ENCODE measurements at places on chromosomes 6 and 20.
A peak's percentile ranks its signal among the peaks of the same experiment; 100 is the strongest.

GRCh38 chr6:33410711-33411631 is at the start of gene PHF1:
Gene PHF1, plus strand, starts transcription at chr6:33411014. Its CDS starts 1,250 bp downstream, at chr6:33412264.
- DNase-seq: peak; percentile 25

DNA sequence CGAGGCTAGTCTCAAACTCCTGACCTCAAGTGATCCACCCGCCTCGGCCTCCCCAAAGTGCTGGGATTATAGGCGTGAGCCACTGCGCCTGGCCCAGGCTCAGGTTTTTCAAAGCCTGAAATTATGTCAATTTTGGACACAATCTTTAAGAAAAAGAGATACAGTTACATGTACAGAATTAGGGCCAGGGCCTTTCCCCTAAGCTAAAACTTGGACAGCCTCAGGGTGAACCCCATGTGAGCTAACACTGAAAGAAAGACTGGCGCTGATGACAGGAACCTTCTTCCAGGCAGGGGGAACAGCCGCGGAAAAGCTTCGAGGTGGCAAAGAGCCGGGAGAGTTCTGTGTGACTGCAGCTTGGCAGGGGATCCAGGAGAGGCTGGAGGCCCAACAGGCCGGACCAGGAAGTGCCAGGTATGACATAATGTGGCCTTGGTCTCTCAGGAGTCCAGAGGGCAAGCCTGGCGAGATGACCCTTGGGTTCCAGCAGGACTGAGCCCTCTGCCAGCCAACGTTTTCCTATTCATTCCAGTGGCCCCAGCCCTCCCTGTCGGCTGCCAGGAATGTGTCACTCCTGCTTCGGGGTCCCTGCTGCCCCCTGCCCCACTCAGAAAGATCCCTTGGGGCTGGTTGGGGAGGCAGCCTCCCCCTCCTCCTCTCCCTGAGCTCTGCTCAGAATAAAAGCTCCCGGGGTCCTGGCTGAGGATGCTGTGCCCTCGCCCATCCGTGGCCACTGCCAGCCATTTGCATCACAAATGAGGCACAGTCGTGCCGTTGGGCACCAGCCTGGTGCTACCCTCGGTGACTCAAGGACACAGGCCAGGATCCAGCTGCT is 37.3 kb downstream of the RBM38 start:
- no peak for DNase-seq

GRCh38 chr6:125738276-125738675 is 11.2 kb upstream of the HEY2 start:
- no peak for DNase-seq

DNA sequence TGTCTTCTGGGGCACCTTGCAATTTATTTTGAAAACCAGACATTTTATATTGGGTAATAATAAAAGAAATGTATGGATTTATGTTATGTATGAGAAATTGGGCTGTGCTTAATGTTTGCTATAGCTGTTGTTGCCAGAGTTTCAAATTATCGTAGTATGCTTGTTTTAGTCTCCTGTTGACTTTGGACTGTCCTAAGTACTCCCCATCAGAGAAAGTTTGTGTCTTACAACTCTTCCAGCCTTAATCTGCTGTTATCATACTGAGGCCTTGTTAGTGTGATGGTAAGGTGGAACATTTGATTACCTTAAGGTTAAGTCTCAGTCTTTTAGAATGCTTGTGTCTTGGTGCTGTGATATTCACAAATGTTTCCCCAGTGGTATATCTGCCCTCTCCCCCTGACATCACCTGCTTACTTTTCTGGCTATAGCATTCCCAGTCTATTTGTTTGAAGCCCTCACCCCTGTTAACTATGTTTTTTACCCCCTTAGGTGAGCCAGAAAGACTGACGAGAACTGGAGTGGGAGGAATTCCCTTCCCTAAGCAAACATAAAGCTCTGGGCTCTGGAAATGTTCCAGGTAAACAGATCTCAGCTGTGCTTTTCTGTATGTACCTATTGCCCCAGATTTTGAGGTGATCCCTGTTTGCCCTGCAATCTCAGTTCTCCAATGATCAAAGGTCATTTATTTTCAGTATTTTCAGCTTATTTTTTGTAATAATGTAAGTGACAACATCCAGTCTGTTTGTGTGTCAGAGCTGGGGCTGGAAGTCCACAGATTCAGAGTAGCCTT is 581.1 kb upstream of the CITED2 start:
- DNase-seq: no peak

DNA sequence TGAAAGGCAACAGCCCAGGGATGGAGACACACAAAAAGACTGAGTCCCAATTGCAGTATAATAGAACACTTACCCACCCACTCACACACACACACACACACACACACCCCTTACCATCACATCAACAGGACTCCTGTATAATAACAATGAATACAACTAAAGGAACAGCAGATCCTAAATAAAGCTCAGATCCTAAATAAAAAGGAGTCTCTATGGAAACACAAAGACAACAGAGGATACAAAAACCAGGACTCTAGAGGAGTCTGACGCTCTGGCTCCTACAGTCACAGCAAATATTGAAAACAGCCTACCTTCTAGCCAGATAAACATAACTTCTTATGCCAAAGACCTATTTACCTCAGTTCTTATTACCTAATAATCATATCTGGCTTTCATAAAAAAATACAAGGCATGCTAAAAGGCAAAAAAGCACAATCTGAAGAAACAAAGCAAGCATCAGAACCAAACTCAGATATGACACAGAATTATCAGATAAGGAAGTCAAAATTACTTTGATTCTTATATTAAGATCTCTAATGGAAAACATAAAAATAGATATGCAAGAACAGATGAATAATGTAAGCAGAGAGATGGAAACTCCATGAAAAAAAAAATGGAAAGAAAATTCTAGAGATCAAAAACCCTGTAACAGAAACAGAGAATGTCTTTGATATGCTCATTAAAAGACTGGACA is 134.9 kb downstream of the MMUT start:
- no peak for DNase-seq

GRCh38 chr6:96138406-96138805 is 122.6 kb downstream of the FUT9 start:
- DNase-seq: no peak

DNA sequence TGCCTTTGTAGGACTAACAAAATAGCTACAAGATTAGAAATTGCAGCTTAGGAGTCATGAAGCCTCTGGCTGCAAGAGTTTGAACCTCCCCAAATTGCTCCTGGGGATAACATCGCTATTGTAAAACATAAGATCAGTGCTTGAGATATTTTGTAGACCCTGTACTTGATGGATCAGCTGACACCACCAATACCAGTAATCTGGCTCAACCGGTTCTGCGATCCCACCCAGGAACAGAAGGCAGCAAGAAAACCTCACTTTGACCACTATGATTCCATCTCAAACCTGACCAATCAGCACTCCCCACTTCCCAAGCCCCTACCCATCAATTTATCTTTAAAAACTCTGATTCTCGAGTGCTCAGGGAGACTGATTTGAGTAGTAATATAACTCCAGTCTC is 265.7 kb upstream of the PRND start:
- DNase-seq: no peak

GRCh38 chr6:166330612-166331011 is 11.7 kb downstream of the SFT2D1 start:
- DNase-seq: no peak

GRCh38 chr6:165605182-165605875 is 57.7 kb downstream of the PDE10A start:
- DNase-seq: no peak

DNA sequence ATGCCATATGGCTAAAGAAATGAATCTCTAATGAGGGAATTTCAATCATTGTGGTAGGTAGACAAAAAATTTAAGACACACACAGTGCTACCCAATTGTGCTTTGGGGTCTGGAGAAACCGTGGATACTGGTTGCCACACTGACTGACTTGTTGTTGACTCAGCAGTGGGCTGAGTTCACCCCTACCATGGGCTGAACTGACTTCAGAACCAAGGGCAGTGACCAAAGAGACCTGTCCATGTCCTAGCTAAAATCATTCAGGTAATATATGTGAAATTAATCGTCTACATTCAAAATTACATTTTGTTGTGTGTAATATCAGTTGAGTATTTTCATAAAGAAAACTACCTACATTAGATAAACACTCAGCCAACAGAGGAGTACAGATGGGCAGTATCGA is 131.6 kb downstream of the PDE7B start:
- no peak for DNase-seq

- no peak for DNase-seq
Measured at GRCh38 chr6:6984585-6985366, 123.0 kb upstream of the RREB1 start.

GRCh38 chr6:143060806-143061596 is at the start of gene AIG1:
Gene AIG1, plus strand, starts transcription at chr6:143060889. Its CDS starts 37 bp downstream, at chr6:143060926.
- DNase-seq: peak; percentile 36

DNA sequence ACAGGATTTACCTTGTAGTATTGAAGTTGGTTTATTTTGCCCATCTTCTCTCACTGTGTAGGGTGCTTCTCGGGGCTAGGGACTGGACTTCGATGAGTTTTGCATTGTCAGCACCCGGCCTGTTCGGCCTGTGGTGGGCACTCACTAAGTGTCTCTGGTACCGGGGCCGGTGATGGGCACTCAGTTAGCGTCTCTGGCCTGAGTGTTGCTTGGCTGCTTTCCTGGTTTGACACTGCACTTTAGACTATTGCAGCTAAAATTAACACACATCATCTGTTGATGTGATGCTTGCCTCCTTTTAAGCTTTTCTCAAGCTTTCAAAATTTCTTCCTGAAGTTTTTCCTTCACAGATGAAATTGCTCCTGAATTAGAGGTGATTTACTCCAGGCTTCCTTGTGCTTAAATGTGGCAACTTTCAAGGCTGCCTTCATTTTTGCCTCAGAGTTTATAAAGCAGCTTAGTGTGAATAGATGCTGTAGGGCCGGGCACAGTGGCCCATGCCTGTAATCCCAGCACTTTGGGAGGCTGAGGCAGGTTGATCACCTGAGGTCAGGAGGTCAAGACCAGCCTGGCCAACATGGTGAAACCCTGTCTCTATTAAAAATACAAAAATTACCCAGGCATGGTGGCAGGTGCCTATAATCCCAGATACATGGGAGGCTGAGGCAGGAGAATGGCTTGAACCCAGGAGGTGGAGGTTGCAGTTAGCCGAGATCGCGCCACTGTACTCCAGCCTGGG is 41.7 kb upstream of the TULP4 start:
- no peak for DNase-seq

GRCh38 chr6:116008470-116009243 is 52.0 kb downstream of the FRK start:
- no peak for DNase-seq

DNA sequence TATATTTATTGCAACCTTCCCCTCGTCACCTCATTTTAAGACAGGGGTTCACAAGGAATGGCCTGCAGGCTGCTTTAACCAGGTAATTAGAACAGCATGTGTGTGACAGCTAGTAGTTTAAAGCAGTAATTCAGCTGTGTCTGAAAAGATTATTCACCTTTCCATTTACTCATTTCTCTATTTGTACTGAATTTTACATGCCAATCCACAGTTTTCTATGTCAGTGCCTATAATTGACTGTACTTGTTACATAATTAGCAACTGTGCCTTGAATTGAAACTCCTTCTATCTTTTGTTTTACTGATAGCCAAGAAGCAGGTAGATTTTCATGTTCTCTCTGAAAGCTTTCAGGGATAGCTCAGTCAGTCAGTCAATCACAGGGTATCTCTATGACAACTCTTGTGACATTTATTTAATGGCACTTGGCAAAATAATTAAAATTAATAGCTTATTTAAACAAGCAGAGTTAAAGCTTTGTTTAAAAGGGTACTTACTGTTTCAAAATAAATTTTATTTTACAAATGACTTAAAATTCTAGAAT is 214.0 kb downstream of the ZFAND3 start:
- DNase-seq: no peak

DNA sequence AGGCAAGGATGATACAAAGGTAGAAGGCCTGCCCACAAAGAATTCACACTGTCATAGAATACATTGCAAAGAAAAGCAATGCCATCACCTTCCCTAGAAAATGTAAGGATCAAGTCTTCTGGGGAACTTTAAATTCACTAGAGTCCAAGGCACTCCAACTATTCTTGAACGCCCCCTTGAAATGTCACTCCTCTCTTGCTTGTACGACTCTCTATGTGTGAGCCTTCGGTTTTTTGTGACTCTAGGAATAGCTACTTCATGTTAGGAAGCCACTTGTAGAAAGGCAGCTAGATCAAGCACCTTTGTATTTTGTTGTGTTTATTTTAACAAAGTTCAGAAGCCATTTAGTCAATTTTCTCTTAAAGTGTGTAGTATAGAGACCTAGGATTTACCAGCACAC is 159.2 kb upstream of the ARID1B start:
- no peak for DNase-seq

GRCh38 chr6:112199001-112199403 is 55.4 kb downstream of the LAMA4 start:
- DNase-seq: no peak

DNA sequence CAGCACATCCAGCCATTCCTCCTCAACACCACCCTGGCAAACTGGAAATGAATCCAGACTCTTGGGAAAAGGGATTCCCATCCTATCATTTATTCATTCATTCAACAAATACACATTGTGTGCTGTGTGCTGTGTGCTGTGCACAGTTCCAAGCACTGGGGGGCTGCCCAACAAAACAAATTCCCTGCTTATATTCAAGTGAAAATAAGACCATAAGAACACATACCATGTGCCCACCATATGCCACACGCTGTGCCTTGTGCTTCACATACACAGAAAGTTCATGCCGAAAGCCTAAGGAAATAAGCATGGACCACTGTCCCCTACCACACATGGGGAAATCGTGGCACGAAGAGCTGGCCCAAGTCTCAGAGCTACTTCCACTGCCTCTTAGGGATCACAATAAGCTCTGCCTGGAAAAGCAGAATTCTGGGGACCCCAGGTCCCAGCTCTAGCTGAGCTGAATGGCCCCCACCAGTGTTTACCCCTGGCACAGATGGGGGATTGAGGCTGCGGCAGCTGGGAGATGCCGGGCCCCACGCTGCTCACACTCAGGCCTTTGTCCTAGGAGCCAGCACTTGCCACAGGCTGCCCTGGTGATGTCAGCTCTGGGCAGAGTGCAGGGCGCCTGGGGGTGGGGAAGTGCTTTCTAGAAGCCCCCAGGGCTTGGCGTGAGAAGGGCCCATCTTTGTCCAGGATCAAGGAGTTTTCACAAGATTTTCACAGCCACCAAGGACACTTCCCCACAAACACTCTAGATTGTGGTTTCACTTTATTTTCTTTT is 99.6 kb downstream of the PREX1 start:
- DNase-seq: no peak

DNA sequence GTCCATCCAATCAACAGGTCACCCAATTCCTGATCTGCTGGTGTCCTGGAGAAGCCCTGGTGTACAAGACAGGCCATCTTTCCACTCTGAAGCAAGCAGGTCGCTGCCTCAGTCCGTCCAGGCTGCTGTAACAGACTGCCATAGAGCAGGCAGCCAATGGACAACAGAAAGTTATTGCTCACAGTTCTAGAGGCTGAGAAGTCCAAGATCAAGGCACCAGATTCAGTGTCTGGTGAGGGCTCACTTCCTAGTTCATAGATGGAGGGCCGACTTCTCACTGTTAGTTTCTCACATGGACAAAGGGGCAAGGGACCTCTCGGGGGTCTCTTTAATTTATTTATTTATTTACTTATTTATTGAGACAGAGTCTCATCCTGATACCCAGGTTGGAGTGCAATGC is 74.8 kb downstream of the CD24 start:
- no peak for DNase-seq

DNA sequence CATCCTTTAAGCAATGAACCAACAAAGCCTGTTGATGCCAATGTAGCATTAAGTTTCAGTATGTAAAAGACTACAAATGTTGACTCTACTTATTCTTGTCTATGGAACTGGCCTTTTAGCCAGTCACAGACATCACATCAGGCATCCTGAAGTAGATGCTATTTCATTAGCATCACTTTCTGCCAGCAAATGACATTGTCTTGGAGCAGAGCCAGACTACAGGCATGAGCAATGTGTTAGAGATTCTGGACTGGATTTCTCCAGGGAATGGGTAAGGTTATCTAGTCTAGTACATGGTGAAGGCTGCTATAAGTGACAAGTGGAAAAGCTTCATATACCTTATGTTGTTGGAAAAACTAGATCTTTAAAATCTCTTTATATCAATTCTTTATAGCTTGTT is 142.9 kb downstream of the ADGRB3 start:
- DNase-seq: no peak
